ENCODE measurements at places on chromosomes 3 and 15. TPM values are rescaled to one million over a fixed set of nuclear protein-coding genes. Genes with fewer than 3 reads are reported as not detected.

The EID1 gene
- 203 TPM for total RNA-seq

The CD96 gene
- total RNA-seq: not detected

The FBXO40 gene
- not detected for total RNA-seq

The SLC22A14 gene
- under 0.01 TPM for total RNA-seq

The EPB42 gene
- total RNA-seq: not detected

The AGBL1 gene
- not detected for total RNA-seq

The GABRR3 gene
- not detected for total RNA-seq

The DNASE1L3 gene
- 1.7 TPM for total RNA-seq

The STAC gene
- total RNA-seq: 0.52 TPM

The LRRC3B gene
- not detected for total RNA-seq

The ZIC4 gene
- not detected for total RNA-seq

The LRRC28 gene
- total RNA-seq: 12.1 TPM

The KCNH8 gene
- total RNA-seq: not detected

The BCHE gene
- total RNA-seq: 36.1 TPM

The HRH1 gene
- 3.7 TPM for total RNA-seq

The RBMS3 gene
- 33.1 TPM for total RNA-seq

Data from dermis lymphatic vessel endothelial cell (primary cell).